ENCODE measurements at places on chromosomes 1 and 21. TPM values are rescaled to one million over a fixed set of nuclear protein-coding genes. Genes with fewer than 3 reads are reported as not detected.

DNA sequence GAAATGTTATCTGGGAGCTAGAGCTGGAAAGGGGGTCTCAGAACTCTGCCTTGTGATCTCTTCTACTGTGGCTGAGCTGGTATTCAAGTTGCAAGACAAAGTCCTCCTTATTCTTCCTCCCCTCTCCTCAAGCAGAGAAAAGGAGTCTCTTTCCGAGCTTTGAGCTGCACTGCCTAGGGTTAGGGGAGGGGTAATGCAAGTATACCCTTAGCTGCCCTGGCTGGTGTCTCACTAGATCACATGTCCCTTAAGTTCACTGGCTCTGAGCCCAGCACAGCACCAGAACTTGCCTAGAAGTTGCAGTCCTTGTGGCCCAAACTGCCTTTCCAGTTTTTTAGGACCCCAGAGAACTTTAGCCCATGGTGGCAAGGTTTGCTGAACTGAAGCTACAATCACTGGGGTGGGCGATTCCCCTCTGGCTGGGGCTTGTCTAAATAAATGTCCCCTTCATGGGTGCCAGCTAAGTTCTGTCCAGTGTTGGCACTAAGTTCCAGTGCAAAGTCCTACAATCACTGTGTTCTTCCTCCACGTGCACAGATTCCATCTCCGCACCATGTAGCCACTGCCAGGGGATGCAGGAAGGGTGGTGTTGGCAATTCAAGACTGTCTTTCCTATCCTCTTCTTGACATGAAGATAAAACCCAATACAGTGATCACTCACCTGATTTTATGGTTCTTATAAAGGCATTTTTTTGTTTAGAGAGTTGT lies 22.7 kb upstream of the CHIA start:
- no peaks in the 10 kb centered on the region for H3K4me1 ChIP-seq
- no peak overlapping the region for H3K27ac ChIP-seq
- no peaks in the 10 kb centered on the region for H3K36me3 ChIP-seq

DNA sequence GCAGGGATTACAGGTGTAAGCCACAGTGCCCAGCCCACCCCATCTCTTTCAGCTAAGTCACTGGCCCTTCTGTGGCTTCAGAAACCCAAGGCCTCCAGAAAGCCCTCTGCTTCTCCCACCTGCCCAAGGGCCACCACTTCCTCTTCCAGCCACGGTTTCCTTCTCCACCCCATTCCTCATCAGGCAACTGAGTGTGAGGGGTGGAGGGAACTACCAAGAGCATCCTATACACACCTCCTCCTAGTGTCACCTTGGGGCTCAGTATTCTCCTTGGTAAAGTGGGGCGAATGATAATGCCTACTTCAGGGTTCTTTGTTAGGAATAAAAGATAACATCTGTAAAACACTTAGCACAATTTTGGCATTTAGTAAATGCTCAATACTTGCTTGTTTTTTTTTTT lies 30.0 kb downstream of the KNCN start:
- peaks cover 62% of the 10 kb centered on the region for H3K27me3 ChIP-seq
- no peak for DNase-seq
- peaks cover 4% of the 10 kb centered on the region for H3K4me1 ChIP-seq
- H3K36me3 ChIP-seq, result no peaks in the 10 kb centered on the region
- H3K27ac ChIP-seq, result no peak overlapping the region
- no peak overlapping the region for H3K4me3 ChIP-seq

- no peak for DNase-seq
- no peaks in the 10 kb centered on the region for H3K36me3 ChIP-seq
- no peaks in the 10 kb centered on the region for H3K27me3 ChIP-seq
- H3K4me1 ChIP-seq, result no peaks in the 10 kb centered on the region
- no peak overlapping the region for H3K4me3 ChIP-seq
- no peak overlapping the region for H3K27ac ChIP-seq
Observed at GRCh38 chr1:162996261-162996660, 72.9 kb upstream of the RGS4 start.

GRCh38 chr1:216535059-216535458 lies 111.8 kb upstream of the USH2A start:
- H3K4me1 ChIP-seq, result peaks cover 13% of the 10 kb centered on the region
- no peaks in the 10 kb centered on the region for H3K27me3 ChIP-seq
- H3K27ac ChIP-seq, result no peak overlapping the region
- no peaks in the 10 kb centered on the region for H3K36me3 ChIP-seq
- DNase-seq, result no peak
- H3K4me3 ChIP-seq, result no peak overlapping the region

- no peak for DNase-seq
- H3K4me1 ChIP-seq, result peaks cover 8% of the 10 kb centered on the region
Observed at GRCh38 chr1:204383163-204383904, 23.6 kb upstream of the PLEKHA6 start.

GRCh38 chr1:176384841-176385240 lies 78.1 kb upstream of the PAPPA2 start:
- no peak overlapping the region for H3K27ac ChIP-seq
- DNase-seq, result no peak
- H3K4me1 ChIP-seq, result no peaks in the 10 kb centered on the region
- H3K27me3 ChIP-seq, result no peaks in the 10 kb centered on the region
- no peaks in the 10 kb centered on the region for H3K36me3 ChIP-seq
- no peak overlapping the region for H3K4me3 ChIP-seq

DNA sequence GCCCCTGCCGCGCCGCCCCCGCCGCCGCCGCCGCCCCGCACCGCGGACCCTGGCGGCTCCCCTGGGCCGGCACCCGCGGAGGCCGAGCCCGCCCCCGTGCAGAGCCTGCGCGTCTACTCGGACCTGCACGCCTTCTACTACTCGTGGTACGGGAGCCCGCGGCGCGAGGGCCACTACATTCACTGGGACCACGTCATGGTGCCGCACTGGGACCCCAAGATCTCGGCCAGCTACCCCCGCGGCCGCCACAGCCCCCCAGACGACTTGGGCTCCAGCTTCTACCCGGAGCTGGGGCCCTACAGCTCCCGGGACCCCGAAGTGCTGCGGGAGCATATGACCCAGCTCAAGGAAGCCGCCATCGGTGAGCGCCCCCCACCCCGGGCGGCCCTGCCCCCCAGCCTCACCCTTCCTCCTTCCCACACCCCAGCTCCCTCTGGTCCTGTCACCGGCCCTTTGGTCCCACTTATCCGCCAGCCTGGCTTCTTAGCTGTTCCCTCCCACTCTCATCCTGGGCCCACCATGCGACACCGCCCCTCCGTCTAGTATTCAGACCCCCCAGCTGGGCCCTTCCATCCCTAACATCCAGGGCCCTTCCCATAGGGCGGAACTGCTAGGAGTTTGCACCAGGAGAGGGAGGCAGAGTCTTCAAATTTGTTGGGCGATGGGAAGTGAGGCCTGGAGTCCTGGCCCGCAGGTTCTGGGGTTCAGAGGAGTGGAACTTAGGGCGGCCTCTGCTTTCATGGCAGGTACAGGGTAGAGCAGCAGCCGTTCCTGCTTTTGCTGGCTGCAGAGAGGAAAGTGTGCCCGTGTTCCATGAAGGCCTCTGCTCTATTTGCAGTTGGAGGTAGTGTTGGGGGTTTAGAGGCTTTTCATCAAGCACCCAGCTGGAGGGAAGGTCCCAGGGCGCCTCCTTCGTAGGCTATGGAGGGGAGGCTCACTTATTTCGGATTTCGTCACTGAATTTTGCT lies 1.0 kb downstream of the MANEAL start:
- DNase-seq, result no peak
- peaks cover 8% of the 10 kb centered on the region for H3K4me1 ChIP-seq
- H3K4me3 ChIP-seq, result no peak overlapping the region

GJA9 gene
- not detected for polyA plus RNA-seq

CFHR5 gene
- not detected for polyA plus RNA-seq

C1orf116 gene
- 0.16 TPM for polyA plus RNA-seq
